ENCODE measurements at places on chromosomes 13 and 19.

GRCh38 chr19:52689843-52690368 is 44.9 kb downstream of the ZNF611 start:
- DNase-seq = peak; percentile 26

DNA sequence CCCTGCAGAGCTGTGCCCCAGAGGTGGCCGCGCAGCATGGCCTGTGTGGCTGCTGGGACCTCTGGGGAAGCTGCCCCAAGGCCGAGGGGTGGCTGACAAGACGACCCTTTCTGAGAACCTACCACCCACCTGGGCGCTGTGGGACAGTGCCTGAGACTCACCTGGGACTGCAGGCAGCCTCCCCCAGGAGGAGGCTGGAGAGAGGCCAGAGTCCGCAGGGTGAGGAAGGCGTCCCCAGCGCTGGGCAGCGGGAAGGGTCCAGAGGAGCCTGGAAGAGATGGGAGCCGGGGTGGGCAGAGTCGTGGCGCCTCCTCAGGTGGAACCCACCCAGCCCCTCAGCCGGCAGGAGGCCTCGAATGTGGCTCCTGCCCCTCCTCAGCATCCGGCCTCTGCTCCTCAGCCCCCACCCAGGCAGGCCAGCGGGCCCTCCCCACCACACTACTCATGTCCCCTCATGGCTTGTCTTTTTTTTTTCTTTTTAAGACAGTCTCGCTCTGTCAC is 25.3 kb downstream of the CILP2 start:
- DNase-seq = no peak

DNA sequence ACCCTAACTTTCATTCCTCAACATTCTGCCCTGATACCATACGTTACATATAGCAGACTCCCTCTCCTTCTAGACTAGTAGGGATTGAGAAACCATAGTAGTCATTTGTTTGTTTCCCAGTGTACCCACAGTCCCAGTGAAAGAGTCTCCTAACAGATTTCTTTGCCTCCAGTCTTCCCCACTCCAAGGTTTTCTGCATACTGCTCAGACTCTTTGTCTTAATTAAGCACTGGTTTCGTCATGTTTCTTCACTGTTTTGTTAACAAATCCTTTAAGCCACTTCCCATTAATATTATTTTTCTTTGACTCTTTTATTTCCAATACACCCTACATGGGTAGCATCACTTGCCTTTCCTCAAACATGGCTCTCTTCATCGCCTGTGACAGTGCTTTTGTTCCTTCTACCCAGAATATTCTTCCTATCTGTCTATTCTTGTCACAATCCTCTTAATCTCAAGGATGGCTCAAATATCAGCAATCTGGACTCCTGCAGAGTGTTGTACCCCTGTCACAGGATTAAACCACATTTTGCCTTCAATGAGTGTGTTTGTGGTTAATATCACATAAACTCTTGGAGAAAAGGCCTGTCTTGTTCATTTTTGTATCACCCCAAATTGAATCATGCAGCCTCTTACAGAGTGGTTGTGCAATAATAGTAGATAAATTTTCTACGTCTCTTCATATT is 92.7 kb upstream of the KLF12 start:
- DNase-seq = no peak

DNA sequence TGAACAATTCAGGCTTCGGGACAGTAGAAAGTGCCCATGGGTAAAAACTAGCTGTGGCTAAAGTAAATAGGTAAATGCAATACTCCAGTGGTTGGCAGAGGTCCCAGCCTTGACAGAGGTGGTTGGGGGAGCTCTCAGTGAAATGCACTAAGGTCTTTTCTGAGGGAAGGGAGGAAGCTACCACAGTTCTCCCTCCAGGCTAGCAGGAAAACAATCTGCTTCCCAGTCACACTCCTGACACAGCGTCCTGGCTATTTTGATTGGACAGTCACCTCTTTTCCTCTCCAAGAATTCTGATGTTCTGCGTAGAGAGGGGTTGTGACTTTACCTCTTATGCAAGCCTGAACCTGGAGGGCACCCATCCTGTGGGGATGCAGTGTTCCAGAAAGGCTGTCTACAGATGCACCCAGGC is 128.7 kb downstream of the CYSLTR2 start:
- DNase-seq = no peak

DNA sequence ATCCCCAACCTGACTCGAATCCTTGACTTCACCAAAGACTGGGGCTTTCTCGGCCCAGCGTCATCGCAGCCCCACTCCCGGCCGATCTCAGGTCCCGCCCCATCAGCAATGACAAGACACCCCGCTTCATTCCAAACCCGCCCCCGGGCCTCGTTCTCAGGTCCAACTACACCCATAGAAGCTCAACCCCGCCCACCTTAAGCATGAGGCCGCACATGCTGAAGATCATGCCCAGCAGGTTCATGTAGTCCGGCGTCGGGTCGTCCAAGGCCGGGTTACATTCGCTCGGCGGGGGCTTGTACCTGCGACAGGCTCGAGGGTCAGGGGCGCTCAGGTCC is 2.3 kb downstream of the WDR83 start:
- DNase-seq = peak; percentile 74

GRCh38 chr13:18235172-18235571 is 946.5 kb downstream of the TUBA3C start:
- DNase-seq = no peak
